ENCODE measurements at places on chromosomes 1 and 21.

GRCh38 chr1:26285366-26286063, 5.6 kb downstream of the SH3BGRL3 start:
- peak; percentile 59 for DNase-seq

GRCh38 chr1:66132324-66132723, 339.6 kb downstream of the PDE4B start:
- DNase-seq, result no peak

DNA sequence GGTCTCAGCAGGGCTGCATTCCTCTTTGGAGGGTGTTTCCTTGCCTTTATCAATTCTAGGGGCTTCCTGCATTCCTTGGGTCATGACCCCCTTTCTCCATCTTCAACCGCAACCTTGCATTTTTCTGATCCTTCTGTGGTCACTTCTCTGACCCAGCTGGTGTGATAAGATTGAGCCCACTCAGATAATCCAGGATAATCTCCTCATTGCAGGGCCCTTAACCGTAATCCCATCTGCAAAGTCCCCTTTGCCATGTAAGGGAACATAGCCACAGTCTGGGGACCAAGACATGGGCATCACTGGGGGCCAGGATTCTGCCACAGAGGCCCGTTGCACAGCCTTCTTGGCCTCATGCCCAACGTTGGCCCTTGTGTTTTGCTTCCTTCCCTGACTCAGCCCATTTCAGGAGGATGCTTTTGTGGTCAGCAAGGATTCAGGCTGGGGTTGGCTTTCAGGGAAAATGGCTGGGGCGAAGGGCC, 35.0 kb upstream of the IL19 start:
- no peak for DNase-seq

- DNase-seq, result no peak
Measured at GRCh38 chr21:42654179-42654912, 925 bp downstream of the PDE9A start.

GRCh38 chr1:43985984-43986595, 5.3 kb upstream of the CCDC24 start:
- DNase-seq, result no peak

DNA sequence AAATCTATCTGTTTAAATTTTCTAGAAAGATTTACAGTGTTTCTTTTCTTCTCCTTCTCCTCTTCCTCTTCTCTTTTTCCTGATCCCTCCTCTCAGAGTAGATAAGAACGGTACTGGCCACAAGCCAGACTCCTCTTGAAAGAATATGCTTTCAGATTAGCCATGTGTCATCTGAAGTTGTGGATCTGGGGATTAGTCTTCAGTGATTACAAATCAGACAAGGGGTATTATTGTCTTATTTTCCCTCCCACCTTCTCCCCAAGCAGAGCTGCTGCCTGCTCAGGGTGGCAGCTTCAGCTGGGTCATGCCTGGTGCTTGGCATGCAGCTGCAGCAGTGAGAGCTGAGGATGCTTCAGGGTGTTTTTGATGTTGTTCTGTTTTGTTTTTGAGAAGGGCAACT, 42.7 kb downstream of the SGIP1 start:
- DNase-seq, result no peak

DNA sequence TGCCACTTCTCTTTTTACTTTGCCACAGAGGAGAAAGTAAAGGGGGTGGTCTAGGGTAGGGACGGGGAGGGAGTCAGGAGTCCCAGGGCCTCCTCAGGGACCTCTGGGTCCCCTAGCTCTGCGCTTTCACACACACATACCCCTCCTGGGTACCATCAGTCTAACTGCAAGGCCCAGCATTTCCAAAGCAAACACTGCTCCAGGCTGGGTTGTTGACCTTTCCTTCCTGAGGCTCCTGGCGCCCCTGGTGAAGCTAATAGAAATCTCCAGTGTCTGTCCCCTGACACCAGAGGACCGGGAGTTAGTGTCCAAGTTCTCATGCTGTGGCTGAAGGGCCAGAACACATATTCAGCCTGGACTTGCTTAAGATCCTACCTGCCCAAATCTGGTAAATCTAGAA, 3.9 kb downstream of the TMEM63A start:
- DNase-seq, result no peak

- no peak for DNase-seq
Measured at GRCh38 chr1:9569267-9569666, 19.4 kb upstream of the TMEM201 start.

DNA sequence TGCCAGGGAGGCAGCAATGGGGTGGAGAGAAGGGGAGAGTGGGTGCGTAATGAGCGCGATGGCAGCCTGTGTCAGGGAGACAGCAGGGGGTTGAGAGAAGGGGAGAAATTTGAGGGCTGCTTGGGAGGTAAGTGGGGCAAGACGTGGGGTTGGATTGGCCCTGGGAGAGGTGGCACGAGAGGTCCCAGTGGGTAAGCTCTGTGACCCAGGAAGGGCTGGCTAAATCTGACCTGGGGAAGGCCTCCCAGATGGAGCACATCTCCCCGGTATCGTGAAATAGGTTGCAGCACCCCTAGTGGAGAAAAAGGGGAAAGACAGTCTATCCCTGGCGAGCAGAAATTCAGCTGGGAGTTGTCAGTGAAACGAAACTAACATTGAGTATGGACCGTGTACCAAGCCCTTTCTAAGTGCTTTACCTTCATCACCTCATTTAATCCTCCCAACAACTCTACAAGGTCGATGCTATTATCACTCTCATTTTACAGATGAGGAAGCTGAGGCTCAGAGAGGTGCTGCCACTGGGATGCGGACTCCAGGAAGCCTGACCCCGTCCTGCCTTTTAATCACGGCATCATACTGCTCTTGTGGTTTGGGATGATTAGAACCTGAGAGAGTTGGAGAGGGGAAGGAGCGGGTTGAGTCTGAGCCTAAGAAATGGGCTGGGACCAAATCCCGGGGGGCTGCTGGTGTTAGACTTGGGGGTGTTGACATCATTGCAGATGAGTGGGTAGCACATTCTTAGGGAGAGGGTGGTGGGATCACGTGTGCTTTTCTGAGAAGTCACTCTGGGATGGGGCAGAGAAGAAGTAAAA, 56.6 kb upstream of the RPL11 start:
- peak; percentile 53 for DNase-seq

GRCh38 chr21:28485301-28486022, 507.2 kb downstream of the LTN1 start:
- DNase-seq, result no peak

DNA sequence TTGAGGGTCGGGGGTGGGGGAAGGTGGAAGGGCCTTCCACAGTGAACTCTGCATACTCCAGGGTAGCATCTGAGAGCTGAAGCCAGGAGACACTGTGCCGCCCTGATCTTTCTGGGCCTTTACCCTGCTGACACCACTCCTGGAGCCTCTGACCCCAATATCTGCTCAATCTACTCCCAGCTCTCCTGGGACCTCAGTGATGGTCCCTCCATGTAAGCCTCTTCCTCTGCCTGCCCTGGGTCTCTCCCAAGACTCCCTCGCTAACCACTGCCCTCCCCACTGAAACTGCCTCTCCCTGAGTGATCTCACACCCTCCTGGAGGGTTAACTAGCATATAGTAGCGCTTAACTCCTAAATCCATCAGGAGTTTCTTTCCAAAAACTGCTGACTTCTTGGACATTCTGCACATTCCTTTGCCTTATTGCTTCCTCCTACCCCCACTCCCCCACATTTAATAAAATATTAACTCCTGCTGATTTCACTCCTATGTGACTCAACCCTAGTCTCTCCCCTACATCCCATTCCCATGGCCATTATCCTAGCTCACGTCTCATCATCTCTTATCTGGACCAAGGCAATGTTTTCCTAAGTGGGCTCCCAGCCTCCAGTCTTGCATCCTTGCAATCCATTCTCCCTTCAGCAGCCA, 145.6 kb downstream of the HMGB4 start:
- DNase-seq, result no peak

GRCh38 chr1:37853157-37853556, 6.2 kb downstream of the MTF1 start:
- no peak for DNase-seq

DNA sequence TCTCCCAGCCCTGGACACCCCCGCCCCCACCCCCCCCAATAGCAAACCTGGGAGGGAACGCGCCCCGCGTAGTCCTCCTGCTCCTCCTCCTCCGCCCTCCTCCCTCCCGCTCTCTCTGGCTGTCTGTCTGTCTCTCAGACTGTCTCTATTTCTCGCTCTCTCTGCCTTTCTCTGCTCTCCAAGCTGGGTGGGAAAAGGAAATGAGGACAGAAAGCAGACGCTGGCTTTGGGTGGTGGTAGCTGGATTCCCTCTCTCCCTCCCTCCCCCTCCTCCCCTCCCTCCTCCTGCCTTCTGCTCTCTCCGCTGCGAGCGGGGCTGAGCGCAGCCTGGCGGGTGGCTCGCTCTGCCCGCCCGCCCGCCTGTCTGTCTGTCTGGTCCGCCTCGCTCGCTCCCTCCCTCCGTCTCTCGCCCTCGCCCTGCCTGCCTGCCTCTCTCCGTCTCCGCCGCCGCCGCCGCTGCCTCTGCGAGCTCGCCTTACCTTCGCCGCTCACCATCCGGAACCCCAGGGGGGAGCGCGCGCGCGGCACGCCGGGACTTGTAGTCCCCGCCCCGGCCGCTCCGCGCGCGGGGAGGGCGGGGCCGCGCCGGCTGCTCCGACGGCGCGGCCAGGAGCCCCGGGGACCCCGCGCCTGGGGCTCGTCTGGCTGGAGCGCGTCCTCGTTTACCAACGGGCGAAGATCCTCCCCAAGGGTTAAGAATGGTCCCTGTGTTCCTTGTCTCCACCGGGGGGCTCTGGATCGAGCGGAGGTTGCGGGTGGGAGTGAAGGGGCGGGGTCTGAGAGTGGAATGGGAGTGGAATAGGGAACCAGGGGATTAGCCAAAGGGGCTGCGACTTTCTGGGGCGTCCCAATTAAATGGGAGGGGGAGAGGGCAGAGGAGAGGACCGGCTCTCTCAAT, at the start of gene AHDC1:
AHDC1 (minus strand) TSS at position 464 of the 898 bp plus-strand sequence. CDS start 52,029 bp downstream, outside the sequence.
- peak; percentile 83 for DNase-seq

DNA sequence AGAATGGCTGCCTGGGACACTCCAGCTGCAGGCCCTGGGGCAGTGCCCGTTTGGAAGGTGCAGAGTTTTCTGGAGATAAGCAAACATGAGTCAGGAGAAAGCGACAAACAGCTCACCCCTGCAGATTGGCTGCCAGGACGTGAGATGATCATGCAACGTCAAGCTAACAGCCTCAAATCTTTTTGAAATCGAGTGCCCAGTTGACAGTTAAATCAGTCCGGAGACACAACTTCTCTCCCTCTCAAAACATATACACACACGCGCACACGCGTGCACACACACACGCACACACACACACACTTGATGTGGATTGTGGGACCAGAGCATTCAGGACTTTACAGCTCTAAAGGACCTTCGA, 49.4 kb downstream of the TENT5C start:
- DNase-seq, result no peak

- no peak for DNase-seq
Measured at GRCh38 chr1:64171797-64172281, 31.6 kb upstream of the UBE2U start.

- DNase-seq, result no peak
Measured at GRCh38 chr1:240524356-240525069, 87.4 kb downstream of the GREM2 start.

DNA sequence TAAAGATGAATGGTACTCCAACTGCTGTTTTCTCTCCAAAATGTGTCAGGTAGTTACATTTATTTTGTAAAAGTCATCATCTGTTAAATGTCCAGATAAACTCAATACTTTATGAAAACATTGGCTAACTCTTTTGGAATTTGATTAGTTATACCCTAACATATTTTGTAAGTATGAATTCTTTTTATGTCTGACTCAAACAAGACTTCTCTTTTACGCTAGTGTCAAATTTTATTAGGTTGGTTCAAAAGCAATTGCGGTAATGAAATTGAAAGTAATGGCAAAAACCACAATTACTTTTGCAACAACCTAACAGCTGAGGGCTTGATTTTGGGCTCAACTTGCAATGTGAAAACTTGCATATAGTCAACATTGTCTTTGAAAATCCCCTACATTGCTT, 41.0 kb upstream of the USP25 start:
- no peak for DNase-seq

DNA sequence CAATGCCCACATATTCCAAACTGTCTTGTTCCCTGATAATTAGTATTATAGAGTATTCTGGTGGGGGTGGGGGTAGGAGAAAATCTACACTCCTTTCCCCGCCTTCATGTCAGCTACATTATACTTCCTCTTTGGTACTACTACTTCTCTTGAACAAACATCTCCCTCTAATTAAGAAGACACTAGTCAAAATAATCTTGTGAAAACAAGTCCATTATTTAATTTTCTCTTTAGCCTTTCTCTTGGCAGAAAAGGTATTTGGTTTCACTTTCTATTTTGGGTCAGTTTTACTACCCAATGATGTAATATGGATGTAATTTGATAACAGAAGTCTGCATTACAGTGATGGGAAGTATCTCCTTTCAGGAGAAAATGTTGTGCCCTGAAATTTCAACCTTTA, 22.5 kb downstream of the NTMT2 start:
- no peak for DNase-seq

DNA sequence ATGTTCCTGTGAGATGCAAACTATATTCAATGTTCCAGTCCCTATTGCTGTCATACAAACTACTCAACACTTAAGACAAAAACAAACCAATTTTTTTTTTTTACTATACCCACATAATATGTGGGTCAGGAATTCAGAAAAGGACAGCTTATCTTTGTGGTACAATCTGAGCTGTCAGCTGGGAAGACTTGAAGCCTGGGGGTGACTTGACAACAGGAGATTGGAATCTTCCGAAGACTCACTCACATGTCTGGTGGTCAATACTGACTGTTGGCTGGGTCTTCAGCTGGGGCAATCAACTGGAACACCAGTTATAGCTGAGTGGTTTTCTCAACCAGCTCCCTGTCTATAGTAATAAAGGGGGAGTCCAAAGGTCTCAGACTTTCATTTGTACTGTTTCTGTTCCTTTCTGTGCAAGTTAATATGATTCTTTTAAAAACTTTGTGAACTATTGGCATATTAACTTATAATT, 81.7 kb upstream of the ATP1B1 start:
- no peak for DNase-seq

DNA sequence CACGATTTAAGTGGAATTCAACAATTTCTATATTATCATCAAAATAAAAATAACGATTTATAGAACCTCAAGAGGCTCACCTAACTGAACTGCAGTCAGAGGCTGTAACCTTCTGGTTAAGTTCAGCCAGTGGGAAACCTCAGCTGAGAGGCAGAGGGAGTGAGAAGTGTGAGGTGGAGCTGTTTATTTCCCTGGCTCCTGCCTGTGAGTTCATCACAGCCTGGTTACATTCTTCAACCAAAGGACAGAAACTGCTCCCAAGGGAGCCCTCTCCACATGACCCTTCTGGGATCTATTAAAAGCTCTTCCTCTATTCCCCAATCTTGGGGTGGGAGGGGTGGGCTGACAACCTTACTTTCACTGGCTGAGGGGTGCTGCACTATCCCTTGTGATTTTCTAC, 22.2 kb downstream of the DYNLT5 start:
- DNase-seq, result no peak

All from stimulated activated CD4-positive, alpha-beta T cell treated with anti-CD3 and anti-CD28 coated beads, Interleukin-2, amount 100 ng/mL, for 48 hours (primary cell).